T-helper 17 cell (primary cell): ENCODE measurements at places on chromosomes 7 and 10. TPM values are rescaled to one million over a fixed set of nuclear protein-coding genes. Genes with fewer than 3 reads are reported as not detected.

The OR2A2 gene
- total RNA-seq, result not detected

The GRIFIN gene
- total RNA-seq, result not detected

The ELMO1 gene
- total RNA-seq, result 169 TPM

The COL28A1 gene
- total RNA-seq, result 0.10 TPM

The NSUN6 gene
- 22.2 TPM for total RNA-seq

The TUBAL3 gene
- total RNA-seq, result not detected

The IRF5 gene
- 12.5 TPM for total RNA-seq

The AGBL3 gene
- 2.1 TPM for total RNA-seq

DNA sequence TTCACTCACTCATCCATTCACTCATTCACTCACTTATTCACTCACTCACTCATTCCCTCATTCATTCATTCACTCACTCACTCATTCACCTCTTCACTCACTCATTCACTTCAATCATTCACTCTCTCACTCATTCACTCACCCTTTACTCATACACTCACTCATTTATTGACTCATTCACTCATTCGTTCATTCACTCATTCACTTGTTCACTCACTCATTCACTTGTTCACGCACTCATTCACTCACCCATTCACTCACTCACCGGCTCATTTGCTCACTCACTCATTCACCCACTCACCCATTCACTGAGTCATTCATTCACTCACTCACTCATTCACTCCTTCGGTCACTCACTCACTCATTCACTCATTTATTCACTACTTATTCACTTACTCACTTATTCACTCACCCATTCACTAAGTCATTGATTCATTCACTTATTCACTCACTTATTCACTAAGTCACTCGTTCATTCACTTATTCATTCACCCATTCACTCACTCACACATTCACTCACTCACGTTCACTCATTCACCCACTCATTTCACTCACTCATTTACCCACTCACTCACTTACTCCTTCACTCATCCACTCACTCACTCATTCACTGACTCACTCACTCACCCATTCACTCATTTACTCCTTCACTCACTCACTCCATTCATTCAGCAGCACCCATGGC, 4.7 kb upstream of the PFKP start:
- DNase-seq, result no peak

DNA sequence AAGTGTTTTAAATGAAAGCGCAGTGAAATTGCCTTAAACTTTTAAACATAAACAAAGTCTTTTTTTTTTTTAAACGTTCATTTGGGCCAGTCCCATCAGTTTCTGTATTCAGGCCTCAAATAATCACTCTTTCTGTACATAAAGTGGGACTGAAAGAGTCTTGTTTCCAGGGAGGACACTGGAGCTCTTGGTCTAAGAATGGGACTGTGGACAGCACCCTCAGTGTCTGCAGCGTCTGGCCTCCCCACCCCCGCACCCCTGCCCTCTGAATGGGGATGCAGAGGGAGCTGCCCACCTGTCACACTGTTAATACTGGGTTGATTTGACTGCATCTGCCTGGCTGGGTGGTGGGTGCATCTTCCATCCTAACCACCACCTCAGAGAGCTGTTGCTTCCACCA, 5.2 kb downstream of the ZNF365 start:
- no peak for DNase-seq

GRCh38 chr10:107418085-107418806, 253.7 kb upstream of the SORCS1 start:
- DNase-seq, result no peak

DNA sequence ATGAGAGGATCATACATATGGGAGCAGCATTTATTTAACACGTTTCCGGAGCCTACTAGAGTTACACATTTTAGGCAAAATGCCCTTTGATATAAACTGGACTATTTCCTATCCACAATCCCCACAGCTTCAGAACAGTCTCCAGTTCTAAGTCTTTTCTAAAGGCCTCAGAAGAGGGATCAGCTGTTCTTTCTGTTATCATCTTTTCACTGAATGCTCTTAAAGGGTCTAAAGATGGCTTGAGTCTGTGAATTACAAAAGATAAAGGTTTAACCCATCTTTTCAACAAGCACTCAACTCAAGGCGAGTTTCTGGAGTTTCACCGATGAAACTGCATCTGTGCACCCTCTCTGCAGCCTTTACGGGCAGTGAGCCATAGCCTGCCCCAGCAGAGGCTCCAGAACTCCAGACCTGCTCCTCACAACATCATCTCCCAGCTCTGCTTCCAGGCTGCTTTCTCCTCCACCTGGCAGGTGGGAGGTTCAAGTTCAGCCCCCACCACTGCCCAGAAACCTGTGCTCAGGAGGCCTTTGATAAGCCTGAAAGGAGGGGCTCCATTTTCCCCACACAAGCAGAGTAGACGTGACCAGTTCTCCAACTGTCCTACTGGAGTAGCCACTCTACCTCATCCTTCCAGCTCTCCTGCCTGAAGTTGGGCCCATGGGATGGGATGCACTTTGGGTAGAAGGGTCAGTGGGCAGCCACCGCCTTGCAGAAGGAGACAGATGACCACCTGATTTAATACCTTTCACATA, 53.4 kb downstream of the HSPA12A start:
- DNase-seq, result no peak

DNA sequence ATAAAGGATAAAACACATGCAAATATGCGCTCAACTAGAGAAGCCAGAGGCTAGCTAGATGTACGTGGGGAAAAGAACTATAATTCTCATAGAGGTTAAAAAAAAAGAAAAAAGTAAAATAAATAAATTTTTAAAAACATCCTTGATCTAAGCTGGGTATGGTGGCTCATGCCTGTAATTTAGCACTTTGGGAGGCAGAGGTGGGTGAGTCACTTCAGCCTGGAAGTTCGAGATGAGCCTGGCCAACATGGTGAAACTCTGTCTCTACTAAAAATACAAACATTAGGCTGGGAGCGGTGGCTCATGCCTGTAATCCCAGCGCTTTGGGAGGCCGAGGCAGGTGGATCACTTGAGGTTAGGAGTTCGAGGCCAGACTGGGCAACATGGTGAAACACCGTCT, 18.6 kb upstream of the HSPA12A start:
- DNase-seq, result no peak

- no peak for DNase-seq
These were observed 280.2 kb upstream of the PITRM1 start for GRCh38 chr10:3452683-3453361.

- no peak for DNase-seq
These were observed 58.7 kb downstream of the ZRANB1 start for GRCh38 chr10:125000366-125001312.

DNA sequence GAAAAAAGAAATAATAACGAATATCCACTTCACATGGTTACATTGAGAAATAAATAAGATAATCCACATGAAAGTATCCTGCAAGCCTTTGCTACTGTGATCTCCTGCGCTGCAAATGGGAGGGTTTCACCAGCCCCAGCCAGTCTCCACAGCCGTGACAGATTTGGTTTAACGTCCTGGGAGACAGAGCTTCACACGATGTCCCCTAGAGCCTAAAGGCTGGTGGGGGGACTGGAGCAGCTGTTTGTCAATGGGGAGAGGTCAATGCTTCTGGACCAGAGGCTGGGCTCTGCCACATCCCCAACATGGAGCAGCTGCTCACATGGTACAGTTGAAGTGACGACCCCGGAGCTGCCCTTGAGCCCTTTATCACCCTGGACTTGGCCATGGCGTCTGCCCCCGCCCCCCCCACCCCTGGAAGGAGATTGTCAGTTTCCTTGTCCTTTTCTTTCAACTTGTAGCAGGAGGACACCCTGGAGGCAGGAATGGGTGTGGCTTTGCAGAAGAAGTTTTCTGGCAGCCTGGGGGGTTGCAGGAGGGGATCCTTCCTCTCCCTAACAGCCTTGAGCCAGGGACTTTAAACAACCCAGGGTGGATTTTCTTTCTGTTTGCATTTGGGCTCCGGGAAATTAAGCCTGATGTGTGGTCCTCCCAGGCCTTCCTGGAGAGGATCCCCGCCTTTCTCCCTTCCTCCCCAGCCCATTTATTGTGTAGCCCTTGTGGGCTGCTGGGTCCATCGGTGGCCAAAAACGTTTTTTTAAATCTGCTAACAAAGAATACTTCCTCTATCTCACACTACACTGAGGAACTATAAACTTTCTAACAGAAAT, 37.0 kb upstream of the MXI1 start:
- DNase-seq, result no peak

- no peak for DNase-seq
These were observed 101.7 kb upstream of the SFMBT2 start for GRCh38 chr10:7512487-7512886.

- DNase-seq, result no peak
These were observed 354.5 kb upstream of the ZMIZ1 start for GRCh38 chr10:78714225-78714624.

- no peak for DNase-seq
These were observed 828.8 kb upstream of the MBL2 start for GRCh38 chr10:53601260-53601875.

GRCh38 chr7:44712012-44712411, 36.6 kb upstream of the ZMIZ2 start:
- no peak for DNase-seq

- DNase-seq, result no peak
These were observed 244.6 kb upstream of the MGMT start for GRCh38 chr10:129222436-129222835.

DNA sequence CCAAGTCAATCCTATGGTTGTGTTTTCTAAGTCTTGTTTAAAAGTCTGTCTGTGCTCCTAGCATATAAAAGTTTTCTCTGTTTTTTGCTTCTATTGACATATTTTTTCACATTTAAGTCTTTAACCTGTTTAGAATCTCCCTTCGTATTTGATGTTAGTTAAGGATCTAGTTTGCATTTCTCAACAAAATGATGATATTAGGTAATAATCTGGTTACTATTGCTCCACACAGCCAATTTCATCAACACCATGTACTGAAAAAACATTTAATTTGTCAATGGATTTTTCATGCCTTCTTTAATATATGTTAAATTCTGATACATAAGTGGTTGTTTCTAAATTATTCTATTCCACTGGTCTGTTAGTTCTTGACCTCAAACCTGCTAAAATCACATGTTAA, 17.5 kb upstream of the TSGA13 start:
- no peak for DNase-seq

DNA sequence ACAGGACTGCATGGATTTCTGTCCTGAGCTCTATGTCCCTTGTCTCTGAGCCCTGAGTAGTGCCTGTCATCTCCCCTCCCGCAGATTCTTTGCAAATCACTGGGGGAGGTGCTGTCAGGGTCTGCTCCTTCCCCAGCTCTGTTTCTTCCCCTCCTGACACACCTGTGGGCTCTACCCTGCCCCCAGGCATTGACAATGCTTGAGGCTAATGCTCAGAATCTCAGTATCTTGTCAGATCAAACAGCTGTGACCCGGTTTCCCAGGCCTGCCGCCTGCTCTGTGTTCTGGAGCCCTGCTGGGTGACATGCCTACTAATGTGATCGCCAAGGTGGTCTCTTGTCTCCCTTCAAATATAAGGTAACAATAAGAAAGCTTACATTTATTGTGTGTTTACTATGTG, 209.0 kb downstream of the POU6F2 start:
- no peak for DNase-seq

GRCh38 chr7:51158211-51158610, 158.4 kb downstream of the COBL start:
- DNase-seq, result no peak

GRCh38 chr7:19145434-19146115, 354 bp upstream of the FERD3L start:
- no peak for DNase-seq

- DNase-seq, result no peak
These were observed 353.4 kb downstream of the FGFR2 start for GRCh38 chr10:121244818-121245217.

- no peak for DNase-seq
These were observed 251.0 kb upstream of the MTPN start for GRCh38 chr7:136228171-136228570.

GRCh38 chr10:128897401-128898129, 569.5 kb upstream of the MGMT start:
- no peak for DNase-seq

GRCh38 chr10:133235932-133236331, 1.7 kb upstream of the VENTX start:
- DNase-seq, result no peak

GRCh38 chr10:116538456-116538855, 7.3 kb upstream of the PNLIP start:
- DNase-seq, result no peak

DNA sequence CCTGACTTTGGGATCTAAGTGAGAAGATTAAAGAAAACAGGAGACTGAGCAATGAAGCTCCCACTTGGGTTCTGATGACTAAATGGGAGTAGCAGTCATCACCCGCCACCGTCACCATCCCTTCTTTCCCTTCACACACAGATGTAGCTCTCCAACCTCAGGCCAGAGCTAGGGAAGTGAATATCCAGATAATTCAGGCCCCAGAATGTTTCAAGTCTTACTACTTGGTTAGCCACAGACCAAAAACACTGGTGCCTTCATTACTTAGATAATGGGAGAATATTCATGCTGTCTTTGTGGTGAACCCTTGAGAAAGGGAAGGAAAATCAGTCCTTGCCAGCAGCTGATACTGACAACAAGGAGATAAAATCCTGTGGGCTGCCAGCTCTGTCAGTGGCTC, 100.7 kb downstream of the OSBPL3 start:
- DNase-seq, result no peak

- DNase-seq, result no peak
These were observed 267.2 kb downstream of the GLRX3 start for GRCh38 chr10:130403153-130404075.

DNA sequence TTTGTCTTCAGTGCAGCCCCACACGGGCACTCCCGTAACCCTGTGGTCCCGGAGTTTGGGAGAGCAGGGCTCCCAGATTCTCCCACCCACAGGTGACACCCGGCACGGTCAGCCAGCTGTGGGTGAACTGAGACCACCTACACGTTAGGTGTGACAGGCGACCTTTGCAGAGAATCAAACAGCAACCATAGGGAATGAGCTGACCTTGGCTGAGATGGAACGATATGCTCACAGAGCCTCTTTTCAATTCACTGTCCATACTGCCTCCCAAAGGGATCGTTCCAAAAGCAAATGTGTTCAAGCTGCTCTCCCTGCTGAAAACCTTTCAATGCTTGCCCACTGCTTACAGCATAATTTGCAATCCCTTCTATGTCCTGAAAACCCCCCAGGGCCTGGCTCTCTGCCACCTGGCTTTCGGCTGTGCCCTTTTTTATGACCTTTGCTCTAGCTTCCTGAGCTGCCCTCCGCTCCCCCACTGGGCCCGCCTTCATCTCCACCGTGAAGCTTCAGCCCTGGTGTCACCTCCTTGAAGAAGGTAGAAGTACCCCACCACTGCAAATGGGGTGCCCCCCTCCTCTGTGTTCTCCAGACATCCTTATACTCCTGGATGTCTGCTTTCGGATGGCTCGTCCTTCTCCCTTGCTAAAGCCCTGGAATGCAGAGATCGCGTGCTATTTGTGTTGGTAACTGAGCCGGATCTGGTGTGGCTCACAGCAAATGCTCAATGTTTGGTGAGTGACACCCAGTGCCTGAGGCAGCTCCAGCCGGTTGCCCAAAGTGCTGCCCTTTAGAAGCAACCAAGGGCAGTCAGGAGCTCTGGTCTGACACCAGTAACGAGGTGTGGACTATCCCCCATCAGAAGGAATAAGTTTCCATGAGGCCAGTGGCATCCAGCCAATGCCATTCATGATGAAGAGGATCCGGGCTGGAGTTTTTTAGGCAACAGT, 90.4 kb downstream of the KIAA1549 start:
- no peak for DNase-seq

GRCh38 chr7:22972207-22972606, 41.7 kb downstream of the HYCC1 start:
- DNase-seq, result no peak
